ENCODE measurements at places on chromosomes 12 and 14.
A peak's percentile ranks its signal among the peaks of the same experiment; 100 is the strongest.

- DNase-seq = no peak
Measured at GRCh38 chr14:28676479-28676878, 90.1 kb upstream of the FOXG1 start.

DNA sequence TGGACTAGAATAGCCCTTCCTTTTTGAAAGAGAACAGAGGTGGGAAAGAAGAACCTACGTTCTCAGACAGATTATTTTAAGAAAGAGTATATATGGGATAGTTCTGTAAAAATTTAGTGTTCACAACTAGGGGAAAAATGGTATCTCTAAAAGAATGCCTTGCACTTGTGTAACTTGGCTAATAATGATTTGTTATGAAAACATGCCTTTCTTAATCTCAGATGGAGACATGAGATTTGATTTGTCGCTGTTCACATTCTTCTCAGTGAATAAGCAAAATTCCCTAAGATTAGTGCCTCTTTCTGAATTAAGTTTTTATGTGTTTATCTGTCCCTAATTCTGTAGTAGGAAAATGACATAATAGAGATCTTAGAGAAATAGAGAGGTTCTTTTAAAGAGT is 100.8 kb downstream of the USP15 start:
- no peak for DNase-seq

GRCh38 chr12:77625441-77625840 is 205.3 kb upstream of the NAV3 start:
- DNase-seq = no peak

- no peak for DNase-seq
Measured at GRCh38 chr14:68409387-68409786, 383.5 kb downstream of the ZFP36L1 start.

- no peak for DNase-seq
Measured at GRCh38 chr14:99081880-99082279, 190.1 kb downstream of the BCL11B start.

- no peak for DNase-seq
Measured at GRCh38 chr12:131473261-131473660, 237.6 kb upstream of the SFSWAP start.

DNA sequence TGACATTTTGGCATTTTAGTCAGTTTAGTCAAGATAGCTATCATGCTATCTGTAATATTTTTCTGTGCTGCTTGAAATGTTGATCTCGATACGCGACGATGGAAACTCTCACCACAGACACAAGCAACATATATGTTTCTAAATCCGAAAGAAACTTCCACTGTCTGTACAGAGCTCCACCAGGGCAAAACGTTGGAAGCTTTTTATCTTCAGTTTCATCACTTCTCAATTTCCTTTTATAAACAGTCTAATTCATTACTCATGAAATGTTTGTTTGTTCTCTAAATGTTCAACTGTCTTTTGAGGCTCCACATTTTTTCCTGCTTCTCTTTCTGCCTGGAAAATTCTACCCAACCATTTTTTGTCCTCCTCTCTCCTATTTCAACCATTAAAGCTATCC is 737.6 kb downstream of the SLC16A7 start:
- no peak for DNase-seq

- DNase-seq = no peak
Measured at GRCh38 chr14:105135700-105136395, 32.7 kb downstream of the JAG2 start.

- DNase-seq = no peak
Measured at GRCh38 chr12:108295641-108296040, 43.5 kb downstream of the CMKLR1 start.

DNA sequence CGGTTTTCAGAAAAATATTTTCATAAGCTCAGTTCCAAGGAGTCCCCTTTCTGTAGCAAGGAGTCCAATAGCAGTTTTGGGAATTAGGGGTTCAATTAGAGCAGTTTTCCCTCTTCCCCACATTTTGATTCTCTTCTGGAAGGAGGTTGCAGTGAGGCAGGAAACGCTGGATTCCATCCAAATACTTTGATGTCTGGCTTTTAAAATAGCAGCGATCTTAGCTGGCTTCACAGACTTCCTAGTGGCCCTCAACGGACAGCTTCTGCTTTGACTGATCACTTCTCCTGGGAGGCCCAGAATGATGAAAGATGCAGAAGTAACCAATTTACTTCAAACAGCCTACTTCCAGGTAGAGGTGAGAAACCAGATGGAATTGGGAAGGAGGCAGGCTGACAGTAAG is 63.1 kb downstream of the C12orf75 start:
- DNase-seq = no peak

GRCh38 chr14:74618078-74618952 is 6.3 kb upstream of the LTBP2 start:
- peak; percentile 72 for DNase-seq

DNA sequence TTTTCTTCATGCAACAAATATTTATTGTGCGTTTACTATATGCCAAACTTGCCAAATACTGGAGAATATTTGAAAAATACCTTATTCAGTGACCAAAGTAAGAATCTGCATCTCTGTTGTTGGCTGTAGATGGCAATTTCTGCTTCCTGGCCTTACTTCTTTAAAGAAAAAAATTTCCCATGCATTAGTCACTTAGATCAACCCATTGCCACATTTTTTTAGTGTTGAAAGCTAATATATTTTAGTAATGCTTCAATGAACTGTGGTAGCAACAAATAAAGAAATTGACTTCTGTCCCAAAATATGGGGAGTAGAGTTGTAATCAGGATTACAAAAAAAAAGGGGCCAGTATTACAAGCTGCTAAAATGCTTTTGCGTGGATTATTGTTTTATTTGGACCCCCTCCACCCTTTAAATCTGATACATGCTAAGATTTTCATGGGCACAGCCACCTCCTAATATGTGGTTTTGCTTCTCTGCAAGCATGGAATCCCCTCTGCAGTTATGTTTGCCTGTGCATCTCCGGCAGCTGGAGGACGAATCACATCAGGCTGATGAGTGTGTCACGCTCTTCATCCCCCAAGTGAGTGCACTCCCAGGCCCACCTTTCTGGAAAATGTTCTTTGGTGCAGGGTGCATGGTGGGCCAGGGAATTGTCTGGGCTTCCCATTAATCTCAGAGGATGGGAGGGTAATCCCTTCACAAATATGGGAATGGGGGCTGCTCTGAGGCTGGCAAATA is 38.1 kb upstream of the PTCSC3 start:
- no peak for DNase-seq

- no peak for DNase-seq
Measured at GRCh38 chr14:51131516-51131915, 36.6 kb upstream of the TRIM9 start.

GRCh38 chr12:13465635-13466034 is 269.1 kb downstream of the EMP1 start:
- DNase-seq = no peak

- no peak for DNase-seq
Measured at GRCh38 chr12:31234053-31234840, 91.7 kb downstream of the SINHCAF start.

- no peak for DNase-seq
Measured at GRCh38 chr12:108004319-108004718, 124.8 kb upstream of the WSCD2 start.

DNA sequence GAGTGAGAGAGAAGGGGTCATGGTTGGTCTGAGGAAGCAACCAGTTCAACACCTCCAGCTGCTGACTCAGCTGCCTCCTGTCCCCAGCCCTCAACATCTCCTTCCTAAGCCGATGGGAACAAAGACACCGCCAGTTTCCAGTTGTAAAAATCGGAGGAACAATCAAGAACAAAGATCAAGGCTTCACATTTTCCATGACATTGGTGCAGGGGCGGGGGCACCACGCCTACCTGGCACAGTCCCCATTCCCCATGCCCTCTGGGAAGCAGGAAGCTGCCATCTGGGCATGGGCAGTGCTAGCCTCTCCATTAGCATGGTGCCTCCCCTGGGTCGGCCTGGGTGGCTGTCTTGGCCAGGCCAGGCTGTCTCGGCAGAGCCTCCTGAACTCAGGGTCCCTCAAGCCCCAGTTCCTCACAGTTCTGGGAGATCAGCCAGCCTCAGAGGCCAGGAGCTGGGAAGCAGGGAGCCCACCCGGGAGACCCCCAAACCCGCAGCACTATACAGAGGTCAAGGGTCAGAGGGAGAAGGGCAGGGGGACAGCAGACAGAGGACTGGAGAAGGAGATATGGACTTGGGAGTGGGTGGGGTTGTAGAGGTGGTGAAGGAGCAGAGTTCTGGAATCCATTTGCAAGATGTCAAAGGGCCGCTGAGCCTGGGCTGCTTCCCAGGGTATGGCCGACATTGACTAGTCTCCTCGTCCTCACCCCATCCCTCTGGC is 19.6 kb upstream of the TMEM106C start:
- DNase-seq = no peak

GRCh38 chr12:34108405-34108803 is 86.1 kb downstream of the ALG10 start:
- no peak for DNase-seq

DNA sequence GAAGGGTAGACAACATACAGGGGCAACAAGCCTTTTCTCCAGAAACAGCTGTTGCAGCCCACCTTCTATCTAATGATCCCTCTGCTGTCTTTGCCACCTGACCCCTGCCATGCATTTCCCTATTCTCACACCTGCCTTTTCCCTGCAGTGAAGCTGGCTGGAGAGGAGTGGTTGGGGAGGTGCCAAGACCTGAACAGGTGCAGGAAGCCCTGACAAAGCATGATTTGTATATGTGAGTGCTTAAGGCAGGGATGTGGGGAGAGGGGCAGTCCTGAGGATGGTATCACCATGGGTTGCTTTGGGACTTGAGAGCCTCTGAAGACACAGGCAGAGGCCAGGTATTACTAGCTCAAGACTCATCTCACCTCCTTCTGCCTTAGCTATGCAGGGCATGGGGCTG is 2.9 kb upstream of the PFDN5 start:
- no peak for DNase-seq

DNA sequence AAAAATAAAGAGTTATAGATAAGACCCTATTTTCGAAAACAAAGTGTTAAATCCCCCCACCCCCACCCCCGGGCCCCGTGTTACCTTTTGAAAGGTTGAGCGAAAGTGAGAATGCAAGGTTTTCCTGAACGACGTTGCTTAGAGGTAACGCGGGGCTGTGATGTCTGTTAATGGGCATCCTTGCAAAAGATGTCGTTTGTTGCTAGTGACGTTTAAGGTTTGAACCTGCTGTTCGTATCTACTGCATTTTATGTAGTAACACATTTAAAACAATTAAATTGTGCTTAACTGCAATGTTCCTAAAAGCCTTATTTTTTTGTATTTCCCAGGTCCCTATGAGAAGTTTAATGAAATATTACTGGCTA is 1.2 kb downstream of the CPSF6 start:
- DNase-seq = peak; percentile 36

GRCh38 chr12:53575502-53576249 is 50.5 kb downstream of the ATF7 start:
- DNase-seq = peak; percentile 12

DNA sequence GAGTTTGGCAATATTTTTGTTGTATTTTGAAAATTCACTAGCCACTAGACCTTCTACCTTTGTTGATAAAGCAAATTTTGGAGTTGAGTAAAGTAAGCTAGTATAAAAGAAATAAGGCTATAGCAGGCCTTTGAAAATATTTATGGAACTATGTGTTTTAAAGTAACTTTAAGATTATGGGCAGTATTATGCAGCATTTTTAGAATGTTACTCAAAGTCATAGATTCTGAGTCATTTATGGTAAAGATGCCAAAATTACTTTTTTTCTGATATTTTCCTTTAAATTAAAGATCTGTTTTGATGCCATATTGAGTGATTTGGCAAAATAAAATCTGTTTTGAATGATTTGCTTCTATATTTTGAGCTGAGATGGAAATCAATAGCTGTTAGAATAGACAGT is 57.2 kb downstream of the SYNE2 start:
- DNase-seq = no peak

DNA sequence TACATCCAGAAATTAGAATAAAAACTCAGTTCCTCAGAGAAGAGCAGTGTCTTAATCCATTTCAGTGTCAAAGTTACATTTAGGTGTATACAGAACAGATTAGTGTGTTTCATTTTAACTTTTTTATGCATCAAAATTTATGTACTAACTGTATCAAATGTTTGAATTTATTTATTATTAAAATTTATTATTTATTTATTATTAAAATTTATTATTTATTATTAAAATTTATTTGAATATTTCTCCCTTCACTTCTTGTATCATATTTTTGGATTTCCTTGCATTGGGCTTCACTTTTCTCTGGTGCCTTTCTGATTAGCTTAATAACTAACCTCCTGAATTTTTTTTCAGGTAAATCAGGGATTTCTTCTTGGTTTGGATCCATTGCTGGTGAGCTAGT is 2.3 kb upstream of the TAS2R14 start:
- no peak for DNase-seq

DNA sequence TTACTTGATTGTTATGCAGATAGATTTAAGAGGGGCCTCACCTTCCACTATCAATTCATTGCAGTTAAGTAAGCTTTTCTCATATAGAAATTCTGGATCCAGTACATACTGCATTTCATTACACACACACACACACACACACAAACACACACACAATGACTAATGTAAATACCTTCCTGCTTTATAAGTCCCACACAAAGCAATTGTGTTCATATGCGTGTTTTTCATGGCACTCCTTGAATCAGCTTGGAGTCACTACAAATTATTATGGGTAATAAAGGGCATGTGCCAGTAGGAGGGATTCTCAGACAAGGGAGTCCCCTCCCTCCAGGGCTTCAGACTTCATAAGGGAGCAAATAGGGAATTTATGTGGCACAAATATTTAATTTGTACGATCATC is 4.5 kb downstream of the MIPOL1 start:
- DNase-seq = no peak

GRCh38 chr12:3071107-3071506 is 6.1 kb upstream of the TSPAN9 start:
- DNase-seq = no peak

Measured in activated T-cell treated with anti-CD3 and anti-CD28 coated beads, Interleukin-2, amount 50 U/mL, for 72 hours (primary cell).